Activated T-helper 1 cell treated with anti-CD3 and anti-CD28 coated beads, Interleukin-12 subunit alpha, Interleukin-12 subunit beta, Interleukin-2, Interleukin-4 antibody, amounts not matched to agents 30 ng/mL and 10 ng/mL and 1 ng/mL, durations not matched to agents 14 hours and 24 hours and 36 hours (primary cell): ENCODE measurements at places on chromosomes 5 and 9. TPM values are rescaled to one million over a fixed set of nuclear protein-coding genes. Genes with fewer than 3 reads are reported as not detected.
A peak's percentile ranks its signal among the peaks of the same experiment; 100 is the strongest.

GRCh38 chr5:128199611-128200010 is 116.0 kb downstream of the SLC12A2 start:
- H3K36me3 ChIP-seq, result no peaks in the 10 kb centered on the region
- H3K4me3 ChIP-seq, result no peak overlapping the region
- H3K27me3 ChIP-seq, result peaks cover 15% of the 10 kb centered on the region
- no peak overlapping the region for H3K27ac ChIP-seq
- peaks cover 23% of the 10 kb centered on the region for H3K4me1 ChIP-seq

Gene PCDHB11
- not detected in 2 replicates for total RNA-seq

DNA sequence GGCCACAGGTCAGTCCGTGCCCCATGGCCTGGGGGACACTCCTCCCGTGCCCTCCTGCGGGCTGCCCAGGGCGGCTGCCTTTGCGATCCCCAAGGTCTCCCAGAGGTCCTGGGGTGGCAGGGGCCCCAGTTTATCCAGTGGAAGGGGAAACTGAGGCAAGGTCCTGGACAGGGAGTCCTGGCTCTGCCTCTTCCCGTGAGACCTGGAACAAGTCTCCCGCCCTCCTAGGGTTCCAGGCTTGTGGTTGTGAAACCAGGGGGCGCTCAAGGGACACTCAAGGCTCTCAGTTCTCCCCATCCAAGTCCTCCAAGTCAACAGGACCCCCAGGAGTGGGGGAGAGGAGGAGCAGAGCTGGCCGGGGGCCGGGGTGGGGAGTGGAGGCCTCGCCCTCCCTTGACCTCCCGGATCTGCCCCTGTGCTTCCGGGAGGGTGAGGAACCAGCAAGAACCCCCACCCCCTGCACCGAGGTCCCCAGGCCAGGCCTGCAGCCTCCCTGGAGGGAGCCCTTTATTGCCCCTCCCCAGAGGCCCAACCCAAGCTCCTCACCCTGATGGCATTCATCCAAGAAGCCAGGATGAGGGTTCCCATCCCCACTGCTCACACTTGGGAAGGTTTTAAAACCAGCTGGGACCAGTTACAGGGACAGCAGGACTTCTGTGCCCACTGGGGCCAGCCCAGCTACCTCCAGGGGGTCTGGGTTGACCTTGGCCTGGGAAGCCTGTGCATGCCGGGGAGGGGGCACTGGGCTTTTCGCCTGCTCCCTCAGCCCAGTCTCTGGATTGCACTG is 24.7 kb upstream of the TMEM250 start:
- DNase-seq, result no peak
- H3K27ac ChIP-seq, result no peak overlapping the region
- H3K36me3 ChIP-seq, result no peaks in the 10 kb centered on the region

- peak; percentile 50 for DNase-seq
- H3K27me3 ChIP-seq, result no peaks in the 10 kb centered on the region
- H3K36me3 ChIP-seq, result peaks cover 2% of the 10 kb centered on the region
- H3K27ac ChIP-seq, result peak overlapping the region; percentile 26
- peaks cover 32% of the 10 kb centered on the region for H3K4me1 ChIP-seq
Measured at GRCh38 chr5:66553916-66554575, 42.1 kb upstream of the MAST4 start.

GRCh38 chr9:93680443-93681268 is 104.3 kb downstream of the PHF2 start:
- no peaks in the 10 kb centered on the region for H3K27me3 ChIP-seq
- H3K36me3 ChIP-seq, result peaks cover 3% of the 10 kb centered on the region
- H3K27ac ChIP-seq, result no peak overlapping the region
- H3K4me3 ChIP-seq, result no peak overlapping the region
- H3K4me1 ChIP-seq, result no peaks in the 10 kb centered on the region
- no peak for DNase-seq

DNA sequence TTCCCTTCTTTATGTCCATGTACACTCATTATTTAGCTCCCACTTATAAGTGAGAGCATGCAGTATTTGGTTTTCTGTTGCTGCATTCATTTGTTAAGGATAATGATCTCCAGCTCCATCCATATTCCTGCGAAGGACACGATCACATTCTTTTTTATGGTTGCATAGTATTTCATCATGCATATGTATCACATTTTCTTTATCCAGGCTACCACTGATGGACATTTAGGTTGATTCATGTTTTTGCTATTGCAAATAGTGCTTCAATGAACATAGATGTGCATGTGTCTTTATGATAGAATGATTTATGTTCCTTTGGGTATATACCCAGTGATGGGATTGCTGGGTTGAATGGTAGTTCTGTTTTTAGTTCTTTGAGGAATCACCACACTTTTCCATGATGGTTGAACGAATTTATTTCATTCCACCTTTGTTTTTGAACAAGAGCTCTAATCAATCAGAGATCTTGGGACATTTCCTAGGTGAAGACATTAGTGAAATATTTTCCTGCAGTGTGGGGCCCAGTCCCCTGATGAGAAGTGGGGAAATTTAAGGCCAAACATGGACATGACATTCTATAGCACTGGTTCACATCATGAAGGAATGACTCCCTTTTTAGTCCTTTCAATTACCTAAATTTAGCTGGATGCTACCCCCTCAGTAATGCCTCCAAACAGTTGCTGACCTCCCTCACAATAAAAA is 7.1 kb upstream of the TEX48 start:
- H3K4me3 ChIP-seq, result no peak overlapping the region
- peaks cover 94% of the 10 kb centered on the region for H3K4me1 ChIP-seq
- DNase-seq, result no peak
- H3K27me3 ChIP-seq, result no peaks in the 10 kb centered on the region

DNA sequence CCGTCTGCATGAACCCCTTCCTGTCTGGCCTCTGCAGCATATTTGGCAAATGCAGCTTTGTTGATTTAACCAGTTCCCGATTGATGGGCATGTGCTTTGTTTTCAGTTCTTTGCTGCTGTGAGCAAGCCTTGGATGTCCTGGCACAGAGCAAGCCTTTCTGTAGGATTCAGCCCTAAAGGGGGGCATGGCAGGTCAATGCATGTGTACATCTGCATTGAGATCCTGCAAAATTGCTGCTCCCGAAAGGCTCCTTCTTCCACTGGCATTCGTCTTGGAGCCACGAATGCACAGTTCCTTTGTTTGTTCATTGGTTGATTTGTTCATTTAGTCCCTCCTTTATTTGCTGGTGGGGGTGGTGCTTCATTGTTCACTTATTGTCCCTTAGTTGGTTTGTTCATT is 34.8 kb downstream of the COL5A1 start:
- no peak for DNase-seq
- H3K36me3 ChIP-seq, result no peaks in the 10 kb centered on the region
- no peak overlapping the region for H3K4me3 ChIP-seq

Gene CENPP
- total RNA-seq, result 24.6 and 26.0 TPM in 2 replicates
